Esophagus squamous epithelium (tissue), 5 donors: ENCODE measurements at places on chromosomes 3 and 15.

DNA sequence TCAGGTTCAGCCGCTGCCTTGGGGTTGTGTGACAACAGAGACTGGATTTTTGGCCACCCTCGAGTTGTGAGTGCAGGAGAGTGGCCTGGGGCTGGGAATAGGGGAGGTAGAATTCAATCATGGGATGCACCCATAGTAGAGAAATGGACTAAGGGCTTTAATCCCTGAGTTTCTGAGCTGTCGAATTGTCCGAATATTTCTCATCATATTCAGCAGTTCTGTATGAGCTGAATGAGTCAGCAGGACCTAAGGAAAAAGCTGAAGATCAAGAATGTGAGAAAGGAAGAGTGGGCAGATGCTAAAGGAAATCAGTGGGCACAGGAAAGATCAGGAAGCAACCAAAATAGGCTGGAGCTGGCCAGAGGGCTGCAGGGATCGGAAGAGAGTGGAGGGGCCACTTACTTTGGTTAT lies 44.4 kb upstream of the SACM1L start:
- DNase-seq: no peak

- no peak for DNase-seq
Measured at GRCh38 chr3:5314897-5315296, 127.4 kb downstream of the EDEM1 start.

DNA sequence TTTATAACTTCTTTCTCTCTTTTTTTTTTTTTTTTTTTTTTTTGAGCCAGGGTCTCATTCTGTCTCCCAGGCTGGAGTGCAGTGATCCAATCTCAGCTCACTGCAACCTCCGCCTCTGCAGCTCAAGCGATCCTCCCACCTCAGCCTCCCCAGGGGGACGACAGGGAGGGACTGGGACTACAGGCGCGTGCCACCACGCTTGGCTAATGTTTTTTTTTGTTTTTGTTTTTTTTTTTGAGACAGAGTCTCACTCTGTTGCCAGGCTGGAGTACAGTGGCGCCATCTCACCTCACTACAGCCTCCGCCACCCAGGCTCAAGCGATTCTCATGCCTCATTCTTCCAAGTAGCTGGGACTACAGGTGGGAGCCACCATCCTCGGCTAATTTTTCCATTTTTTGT lies 17.7 kb upstream of the PRKCI start:
- no peak for DNase-seq

DNA sequence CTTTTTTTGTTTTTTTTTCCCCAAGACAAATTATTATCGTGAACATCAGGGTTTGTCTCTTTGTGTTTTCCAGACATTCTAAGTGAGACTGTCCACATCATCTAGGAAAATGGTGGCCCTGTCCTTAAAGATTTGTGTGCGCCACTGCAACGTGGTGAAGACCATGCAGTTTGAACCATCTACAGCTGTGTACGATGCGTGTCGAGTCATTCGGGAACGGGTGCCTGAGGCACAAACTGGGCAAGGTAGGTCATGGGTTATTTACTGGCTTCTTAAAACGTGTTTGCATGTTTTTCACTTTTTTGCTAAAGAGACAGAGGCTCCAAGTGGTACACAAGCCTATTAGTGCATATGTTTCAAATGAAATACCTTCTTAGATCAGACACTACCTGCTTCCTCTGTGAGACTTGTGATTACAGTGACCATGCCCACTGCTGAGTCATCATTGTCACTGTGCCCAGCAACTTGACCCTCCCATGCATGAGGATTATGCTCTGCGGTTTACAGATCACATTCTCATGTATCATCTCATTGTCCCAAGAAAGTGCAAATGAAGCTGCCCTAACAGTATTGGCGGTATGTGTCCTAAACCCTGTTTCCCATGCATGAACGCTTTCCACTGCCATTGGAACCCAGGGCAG lies 395.2 kb upstream of the TPM1 start:
- no peak for DNase-seq

DNA sequence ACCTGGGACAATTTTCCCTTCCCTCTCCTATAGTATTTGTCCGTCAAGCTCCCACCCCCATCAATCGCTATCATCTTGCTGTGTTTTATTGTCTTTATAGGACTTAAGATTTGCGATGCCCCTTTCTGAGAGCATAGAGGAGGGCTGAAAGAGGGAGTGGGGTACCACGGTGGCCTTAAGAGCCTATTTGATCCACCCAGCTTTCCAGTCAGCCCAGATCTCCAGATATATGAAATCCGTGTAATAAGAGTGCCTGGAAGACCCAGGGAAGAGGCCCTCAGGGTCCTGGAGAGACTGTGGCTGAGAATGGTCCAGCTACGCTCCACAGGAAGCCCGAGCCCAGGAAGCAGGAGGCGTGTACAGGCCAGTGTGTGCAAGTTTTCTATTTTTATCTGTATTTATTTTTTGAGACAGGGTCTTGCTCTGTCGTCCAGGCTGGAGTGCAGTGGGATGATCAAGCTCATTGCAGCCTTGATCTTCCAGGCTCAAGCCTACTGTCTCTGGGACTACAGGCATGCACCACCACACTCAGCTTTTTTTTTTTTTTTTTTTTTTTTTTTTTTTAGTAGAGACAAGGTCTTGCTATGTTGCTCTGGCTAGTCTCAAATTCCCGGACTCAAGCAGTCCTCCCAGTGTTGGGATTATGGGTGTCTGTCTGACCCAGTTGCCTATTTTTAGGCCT lies 964 bp upstream of the NCKIPSD start:
- no peak for DNase-seq

GRCh38 chr3:88267847-88268246 lies 118.1 kb downstream of the C3orf38 start:
- DNase-seq: no peak

DNA sequence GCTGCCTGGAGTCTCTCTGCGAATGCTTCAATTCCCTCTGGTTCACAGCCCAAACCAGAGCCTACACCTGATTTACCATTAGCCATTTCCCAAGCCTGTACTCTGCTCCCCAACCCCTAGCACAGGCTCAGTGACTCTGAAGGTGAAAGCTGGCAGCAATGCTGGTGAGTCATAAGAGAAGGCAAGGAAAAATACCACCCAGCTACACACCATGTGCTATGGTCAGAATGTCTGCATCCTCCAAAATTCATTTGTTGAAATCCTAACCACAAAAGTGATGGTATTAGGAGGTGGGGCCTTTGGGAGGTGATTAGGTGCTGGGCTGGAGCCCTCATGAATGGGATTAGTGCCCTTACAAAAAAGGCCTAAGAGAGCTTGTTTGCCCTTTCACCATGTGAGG lies 117.1 kb upstream of the TJP1 start:
- no peak for DNase-seq

GRCh38 chr3:49616061-49616460 lies 58.1 kb upstream of the APEH start:
- DNase-seq: no peak

DNA sequence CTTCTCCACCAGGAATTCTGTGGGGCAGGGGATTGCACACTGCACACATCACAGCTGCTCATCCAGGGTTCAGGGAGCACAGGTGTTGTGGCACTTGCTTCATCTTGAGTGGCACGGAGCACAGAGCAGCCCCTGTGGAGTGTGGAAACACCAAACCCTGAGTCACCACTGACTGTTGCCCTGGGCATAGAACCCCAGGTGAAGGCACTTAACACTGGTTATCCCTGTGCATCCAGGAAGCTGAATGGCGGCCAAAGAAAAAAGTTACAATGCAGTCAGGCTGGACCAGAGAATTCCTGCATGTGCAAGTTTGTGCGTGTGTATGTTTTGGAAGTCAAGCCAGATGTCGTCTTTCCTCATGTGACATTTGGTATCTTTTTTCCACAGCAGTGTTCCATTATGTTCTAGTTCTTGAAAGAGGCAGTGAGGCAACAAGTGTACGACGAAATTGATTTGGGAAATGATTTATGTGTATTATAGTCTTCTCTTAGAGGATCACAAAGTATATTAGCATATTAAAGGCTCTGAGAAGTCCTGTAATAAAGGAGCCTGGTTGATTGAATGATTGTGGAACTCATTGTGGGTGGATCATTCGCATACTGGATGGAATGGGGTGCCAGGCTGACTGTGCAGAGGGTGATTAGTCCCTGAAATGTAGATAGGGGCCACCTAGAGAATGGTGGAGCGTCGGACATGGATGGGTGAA lies 292.3 kb downstream of the TLE3 start:
- no peak for DNase-seq

DNA sequence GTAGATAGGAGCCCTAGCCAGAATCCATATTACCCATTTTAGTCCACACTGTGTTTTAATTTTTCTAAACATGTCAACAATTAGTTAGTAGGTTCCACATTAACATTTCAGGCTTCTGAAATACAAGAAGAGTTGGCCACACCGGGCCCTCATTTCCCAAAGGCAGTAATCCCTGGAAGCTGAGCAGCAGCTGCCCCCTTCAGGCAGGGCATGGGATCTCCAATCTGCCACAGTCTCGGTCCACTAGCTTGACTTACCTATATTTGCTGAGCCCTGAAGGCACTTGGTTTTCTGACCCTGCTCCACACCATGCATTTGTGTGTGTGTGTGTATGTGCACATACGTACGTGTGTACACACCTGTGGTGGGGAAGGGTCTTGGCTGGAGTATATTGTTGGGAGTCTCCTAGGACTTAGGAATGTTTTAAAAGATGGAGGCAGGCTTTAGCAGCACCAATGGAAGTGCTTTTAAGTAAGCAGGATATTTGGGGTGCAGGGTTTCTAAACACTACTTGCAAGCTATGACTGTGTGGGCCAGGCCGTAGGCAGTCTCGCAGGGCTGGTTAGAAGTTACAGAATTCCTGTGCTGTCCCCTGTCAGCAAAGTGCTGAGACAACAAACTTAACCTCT lies 71.2 kb upstream of the SOX14 start:
- no peak for DNase-seq

DNA sequence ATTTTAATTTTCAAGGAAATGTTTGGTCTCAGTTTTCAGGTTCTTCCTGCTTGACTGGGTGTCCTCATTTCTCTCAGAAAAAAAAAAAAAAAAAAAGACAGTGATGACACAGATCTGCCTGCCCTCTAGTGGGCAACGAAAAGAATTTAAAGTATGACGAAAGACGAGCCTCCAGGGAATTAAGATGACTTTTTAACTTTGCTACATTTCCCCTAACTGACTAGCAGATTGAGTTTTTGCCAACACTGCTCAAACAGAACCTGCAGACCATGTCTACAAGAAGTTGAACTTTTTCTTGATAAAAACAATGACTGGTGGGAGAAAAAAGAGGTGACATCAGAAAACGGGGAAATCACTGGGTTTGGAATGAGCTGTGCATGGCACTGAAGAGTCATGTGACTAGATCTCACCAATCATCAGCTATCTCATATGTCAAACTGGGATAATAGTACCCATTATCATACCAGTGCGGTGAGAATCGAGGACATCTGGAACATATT lies 40.8 kb downstream of the EOMES start:
- no peak for DNase-seq

- DNase-seq: no peak
Measured at GRCh38 chr15:89321521-89322410, 12.9 kb downstream of the POLG start.

- DNase-seq: no peak
Measured at GRCh38 chr3:169640467-169641148, 22.9 kb downstream of the MECOM start.

GRCh38 chr3:150874666-150875219 lies 30.5 kb downstream of the MINDY4B start:
- no peak for DNase-seq

GRCh38 chr15:67107014-67107812 lies 41.8 kb downstream of the SMAD3 start:
- no peak for DNase-seq

DNA sequence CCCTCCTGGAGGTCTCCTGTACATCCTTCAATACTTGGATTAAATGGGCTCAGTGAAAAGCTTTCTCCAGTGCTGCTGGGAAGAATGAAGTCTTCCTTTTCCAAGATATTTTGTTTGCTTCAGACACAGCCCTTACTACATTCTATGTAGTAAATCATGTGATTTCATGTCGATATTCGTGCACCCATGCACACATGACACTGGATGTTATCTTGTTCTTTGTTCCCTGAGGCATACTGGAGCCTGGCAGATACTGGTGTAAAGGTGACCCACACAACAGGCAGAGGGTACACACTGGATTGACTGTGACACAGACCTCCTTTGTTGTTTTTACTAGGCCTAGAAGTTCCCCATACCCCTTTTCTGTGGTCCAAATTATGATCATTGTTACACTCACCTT lies 40.3 kb upstream of the ATP2C1 start:
- no peak for DNase-seq

GRCh38 chr3:141249041-141249440 lies 17.4 kb downstream of the PXYLP1 start:
- no peak for DNase-seq

- DNase-seq: no peak
Measured at GRCh38 chr3:2579206-2579605, 480.5 kb downstream of the CNTN4 start.

GRCh38 chr15:31828594-31828993 lies 201.7 kb upstream of the CHRNA7 start:
- DNase-seq: no peak

- DNase-seq: no peak
Measured at GRCh38 chr3:143901105-143901504, 52.8 kb upstream of the SLC9A9 start.

DNA sequence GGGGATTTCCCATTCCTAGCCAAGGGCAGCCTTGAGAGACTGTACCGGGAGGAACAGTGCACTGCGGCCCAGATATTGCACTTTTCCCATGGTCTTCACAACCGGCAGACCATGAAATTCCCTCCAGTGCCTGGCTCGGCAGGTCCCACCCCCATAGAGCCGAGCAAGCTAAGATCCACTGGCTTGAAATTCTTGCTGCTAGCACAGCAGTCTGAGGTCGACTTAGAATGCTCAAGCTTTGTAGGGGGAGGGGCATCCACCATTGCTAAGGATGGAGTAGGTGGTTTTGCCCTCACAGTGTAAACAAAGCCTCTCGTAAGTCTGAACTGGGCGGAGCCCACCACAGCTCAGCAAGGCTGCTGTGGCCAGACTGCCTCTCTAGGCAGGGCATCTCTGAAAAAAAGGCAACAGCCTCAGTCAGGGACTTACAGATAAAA lies 156.3 kb downstream of the FRMD5 start:
- DNase-seq: no peak

DNA sequence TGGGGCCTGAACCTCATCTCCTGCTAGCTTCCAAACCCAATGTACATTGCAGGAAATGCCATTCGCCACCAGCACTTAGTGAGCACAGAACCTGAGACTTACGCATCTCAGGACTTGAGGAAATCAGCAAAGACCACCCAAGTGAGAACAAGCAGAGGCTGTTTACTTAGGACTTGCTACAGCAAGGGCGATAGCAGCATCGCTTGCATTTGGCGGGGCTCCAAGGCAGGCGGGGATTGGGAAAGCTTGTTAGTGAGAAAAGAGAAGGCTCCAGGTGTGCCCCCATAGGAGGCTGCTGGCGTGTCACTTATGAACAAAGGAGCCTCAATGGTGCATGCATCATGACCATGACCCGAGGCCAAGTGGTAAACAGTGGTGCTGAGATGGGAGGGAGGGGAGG lies 19.7 kb downstream of the SLC6A20 start:
- no peak for DNase-seq
